Renal cortex interstitium (tissue), 15 donors: ENCODE measurements at places on chromosomes 7 and 10.

GRCh38 chr7:55034776-55035175, 16.0 kb downstream of the EGFR start:
- no peak for DNase-seq

GRCh38 chr7:131357282-131357880, 29.7 kb downstream of the MKLN1 start:
- DNase-seq: no peak

GRCh38 chr7:88073626-88074025, 139.6 kb downstream of the ADAM22 start:
- DNase-seq: no peak

- no peak for DNase-seq
Observed at GRCh38 chr7:150514748-150515222, at the start of gene GIMAP7. GIMAP7 (plus strand) TSS chr7:150514872; CDS start chr7:150519975, 5,103 bp downstream.

- no peak for DNase-seq
Observed at GRCh38 chr10:99685597-99685967, 26.3 kb downstream of the ENTPD7 start.
